ENCODE measurements at places on chromosomes 12 and 14.
A peak's percentile ranks its signal among the peaks of the same experiment; 100 is the strongest.

DNA sequence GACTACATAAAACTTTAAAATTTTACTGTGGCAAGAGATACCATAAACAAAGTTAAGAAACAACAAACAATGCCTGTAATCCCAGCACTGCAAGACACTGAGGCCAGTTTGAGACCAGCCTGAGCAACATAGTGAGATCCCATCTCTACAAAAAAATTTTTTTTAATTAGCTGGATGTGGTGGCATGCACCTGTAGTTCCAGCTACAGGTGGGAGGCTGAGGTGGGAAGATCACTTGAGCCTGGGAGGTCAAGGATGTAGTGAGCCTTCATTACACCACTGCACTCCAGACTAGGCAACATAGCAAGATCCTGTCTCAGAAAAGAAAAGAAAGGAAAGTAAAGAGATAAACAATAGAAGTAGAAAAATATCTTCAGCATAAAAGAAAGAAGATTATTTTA, 3.3 kb upstream of the TEX52 start:
- DNase-seq, result no peak

GRCh38 chr12:115790526-115790925, 487.0 kb downstream of the MED13L start:
- DNase-seq, result no peak

DNA sequence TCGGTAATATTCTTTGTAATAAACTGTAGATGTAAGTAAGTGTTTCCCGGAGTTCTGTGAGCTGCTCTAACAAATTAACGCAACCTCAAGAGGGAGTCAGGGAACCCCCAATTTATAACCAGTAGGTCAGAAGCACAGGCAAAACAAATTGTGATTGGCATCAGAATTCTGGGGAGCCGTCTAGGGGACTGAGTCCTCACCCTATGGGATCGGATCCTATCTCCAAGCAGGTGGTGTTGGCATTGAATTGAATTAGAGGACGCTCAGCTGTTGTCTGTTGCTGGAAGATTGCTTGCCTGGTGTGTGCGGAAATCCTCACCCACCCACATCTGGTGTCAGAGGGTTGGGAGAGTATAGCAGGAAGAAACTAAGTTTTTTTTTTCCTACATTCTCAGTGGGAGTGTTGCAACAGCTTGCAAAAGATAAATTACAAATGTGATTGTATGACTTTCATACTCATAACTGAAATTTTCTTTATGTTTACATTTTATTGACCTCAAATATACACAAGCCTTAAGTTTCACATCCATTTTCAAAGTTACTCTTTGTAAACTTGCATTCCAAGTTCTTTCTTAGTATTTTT, 5.5 kb downstream of the TMEM52B start:
- peak; percentile 25 for DNase-seq

- no peak for DNase-seq
Observed at GRCh38 chr12:107487011-107487680, 198.5 kb upstream of the PWP1 start.

DNA sequence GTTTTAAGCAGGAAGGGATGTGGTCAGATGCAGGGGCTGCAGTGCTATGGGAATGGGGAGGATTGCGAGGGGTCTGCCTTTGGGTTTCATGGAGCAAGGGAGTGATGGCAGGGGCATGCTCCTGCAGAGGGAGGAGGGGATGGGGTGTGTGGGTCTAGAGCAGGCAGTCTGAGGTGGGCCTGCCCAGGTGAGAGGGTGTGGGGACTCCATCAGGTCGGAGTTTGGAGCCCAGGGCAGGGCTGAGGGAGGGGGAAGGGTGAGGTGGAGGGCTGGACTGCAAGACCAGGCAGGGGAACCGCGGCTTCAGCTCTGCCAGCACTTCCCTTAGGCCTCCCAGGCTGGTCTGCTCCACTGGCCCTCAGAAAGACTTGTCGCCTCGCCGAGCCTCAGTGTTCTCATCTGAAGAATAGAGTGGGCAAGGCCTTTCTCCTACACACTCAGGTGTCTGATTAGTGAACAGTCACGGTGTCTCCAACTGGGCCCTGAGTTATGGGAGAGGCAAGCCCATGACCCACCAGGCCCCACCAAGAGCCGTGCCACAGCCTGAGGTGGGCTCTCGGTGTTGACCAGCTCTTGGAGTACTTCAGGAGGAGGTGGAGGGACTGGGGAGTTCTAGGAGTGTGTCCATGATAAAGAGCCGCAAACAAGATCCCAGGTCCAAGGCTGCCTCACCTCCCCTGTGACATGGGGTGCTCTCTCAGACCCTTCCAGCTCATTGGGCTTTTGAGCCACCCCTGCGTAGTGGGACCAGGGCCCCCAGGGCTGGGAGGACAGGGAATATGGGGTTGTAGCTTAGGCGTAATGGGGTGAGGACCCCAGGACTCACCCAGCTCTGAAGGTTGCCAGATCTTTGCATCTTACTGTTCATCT, 20.1 kb upstream of the KRT80 start:
- DNase-seq, result no peak

DNA sequence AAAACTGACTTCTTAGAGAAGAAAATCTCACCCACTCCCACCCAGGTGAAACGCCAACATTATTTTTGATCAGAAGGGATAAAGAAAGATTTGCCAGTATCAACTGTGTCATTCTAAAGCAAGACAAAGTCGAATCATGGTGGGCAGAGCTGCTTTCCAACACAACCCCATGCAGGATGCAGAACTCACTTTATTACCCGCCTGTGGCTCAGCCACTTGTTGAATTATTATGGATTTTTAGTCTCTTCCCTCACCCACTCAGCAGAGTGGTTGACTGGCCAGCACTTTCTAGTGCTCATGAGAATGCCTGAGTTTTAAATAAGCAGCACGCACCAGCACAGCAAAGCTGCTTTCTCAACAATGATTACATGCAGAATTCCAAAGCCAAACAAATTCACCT, 32.1 kb downstream of the CRACR2A start:
- DNase-seq, result no peak

- peak; percentile 94 for DNase-seq
Observed at GRCh38 chr12:120257041-120257821, 8.3 kb downstream of the PXN start.

DNA sequence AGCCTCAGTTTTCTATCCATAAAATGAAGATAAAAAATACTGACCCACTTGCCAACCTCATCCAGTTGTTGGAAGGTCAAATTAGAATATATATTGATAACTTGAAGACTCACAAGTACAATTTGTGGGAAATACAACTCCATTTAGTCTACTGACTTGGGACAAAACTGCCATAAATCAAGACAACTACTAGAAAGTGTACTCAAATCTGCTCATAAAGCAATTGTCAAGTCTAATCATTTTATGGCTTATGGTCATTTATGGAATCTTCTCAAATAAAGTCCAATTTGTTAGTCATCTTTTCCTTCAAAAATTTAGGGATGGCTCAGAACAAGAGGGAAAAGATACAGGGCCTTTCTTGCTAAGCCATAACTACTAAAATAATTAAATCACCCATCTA, 7.0 kb downstream of the BTG1 start:
- DNase-seq, result no peak

Measured in tongue (tissue), 3 donors.